ENCODE measurements at places on chromosomes 13 and 19. TPM values are rescaled to one million over a fixed set of nuclear protein-coding genes. Genes with fewer than 3 reads are reported as not detected.

VSIG10L gene
- total RNA-seq, result 0.95 TPM

ZNF285 gene
- 1.1 TPM for total RNA-seq

RPL36 gene
- 562 TPM for total RNA-seq

CHST8 gene
- total RNA-seq, result not detected

PSG7 gene
- total RNA-seq, result not detected

TRAPPC2B gene
- total RNA-seq, result 13.6 TPM

DNA sequence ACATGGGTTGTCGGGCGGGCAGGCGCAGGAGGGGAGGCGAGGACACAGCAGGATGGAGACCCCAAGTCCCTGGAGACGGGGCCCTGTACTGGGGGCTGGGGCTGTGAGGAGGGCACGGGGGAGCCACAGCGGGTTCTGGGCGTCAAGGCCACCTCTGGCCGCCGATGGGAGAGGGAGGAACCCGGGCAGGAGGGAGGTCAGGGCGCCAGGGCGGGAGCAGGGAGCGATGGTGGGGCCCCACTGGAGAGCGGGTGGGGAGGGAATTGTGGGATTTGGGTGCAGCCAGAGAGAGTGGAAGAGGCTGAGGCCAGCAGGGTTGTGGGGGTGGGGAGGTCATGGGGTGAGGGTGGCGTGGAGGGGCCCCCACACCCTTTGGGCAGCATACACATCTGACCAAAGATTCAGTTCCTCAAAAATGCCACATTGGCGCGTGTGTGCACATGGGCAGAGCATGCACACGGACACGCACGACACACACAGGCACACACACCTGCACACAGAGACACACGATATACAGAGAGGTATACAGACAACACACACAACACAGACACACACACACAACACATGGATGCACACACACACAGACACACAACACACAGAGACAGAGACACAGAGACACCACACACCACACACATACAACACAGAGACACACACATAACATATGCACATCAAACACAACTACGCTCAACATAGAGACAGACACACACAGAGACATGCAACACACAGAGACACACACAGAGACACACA lies 54.9 kb downstream of the AP1M1 start:
- DNase-seq, result no peak

DNA sequence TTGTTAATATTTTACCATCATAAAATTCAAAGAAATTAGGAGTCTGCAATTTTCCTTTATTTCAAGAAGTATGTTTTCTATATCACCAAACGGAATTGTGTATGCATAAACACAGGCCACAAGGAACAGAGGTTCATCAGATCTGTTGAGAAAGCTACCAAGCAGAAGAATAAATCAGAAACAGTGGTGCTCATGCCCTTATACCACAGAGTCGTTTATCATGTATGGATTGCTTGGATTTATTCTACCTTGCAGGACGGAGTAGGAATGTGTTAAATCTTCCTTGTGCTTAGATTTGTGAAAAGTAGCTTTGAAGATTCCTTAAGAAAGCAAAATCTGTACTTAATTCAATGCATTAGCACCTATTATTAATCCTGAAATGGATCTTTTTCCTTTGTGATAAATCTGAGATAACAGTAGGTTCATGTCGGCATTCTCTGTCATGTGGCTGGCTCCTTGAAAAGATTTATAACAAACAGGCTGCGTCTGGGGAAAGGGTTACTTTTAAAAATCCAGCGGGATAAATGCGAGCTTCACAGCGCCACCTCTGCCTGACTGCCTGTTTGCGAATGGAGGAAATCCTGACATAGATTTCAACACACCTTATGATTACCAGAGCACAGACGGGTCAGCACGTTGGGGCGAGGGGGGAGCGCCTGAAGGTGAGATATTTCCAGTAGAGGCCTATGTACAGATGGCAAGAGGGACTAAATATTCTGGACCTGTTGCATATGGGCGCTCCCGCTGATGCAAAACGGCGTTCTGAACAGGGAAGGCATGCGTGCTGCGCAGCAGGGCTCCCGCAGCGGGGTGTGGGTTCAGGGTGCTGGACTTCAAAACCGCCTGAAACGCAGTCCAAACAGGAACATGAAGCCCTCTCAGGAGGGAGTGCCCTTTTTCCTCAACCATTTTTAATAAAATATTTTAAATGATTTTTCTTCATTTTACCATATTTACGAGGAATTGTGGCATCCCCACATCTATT lies 445.5 kb upstream of the SGCG start:
- peak; percentile 1 for DNase-seq

DNA sequence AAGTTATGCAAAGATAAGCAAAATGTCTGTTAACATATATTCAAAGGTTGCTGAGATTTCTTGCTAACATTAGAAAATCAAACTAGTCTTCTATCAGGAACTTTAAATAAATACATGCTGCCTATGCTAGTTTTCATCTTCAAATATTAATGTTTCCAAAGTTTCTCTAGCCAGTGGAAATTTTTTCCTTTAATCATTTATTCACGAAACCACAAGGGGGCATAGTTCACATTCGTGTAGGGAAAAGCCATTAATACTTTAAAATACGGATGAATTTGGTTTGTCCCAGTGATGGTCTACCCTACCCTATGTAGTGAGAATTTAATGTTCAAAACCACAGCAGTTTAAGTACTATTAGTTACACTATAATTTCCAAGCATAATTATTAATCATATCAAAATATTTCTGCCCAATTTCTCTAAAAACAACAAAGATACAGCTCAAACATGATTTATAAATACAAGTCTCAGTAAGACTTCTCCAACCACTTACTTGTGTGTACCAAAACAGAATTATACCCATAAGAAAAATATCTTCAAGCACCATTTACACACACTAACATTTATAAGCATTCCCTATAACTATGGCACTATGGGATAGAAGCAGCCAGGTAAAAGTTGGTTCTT lies 16.2 kb downstream of the NUFIP1 start:
- no peak for DNase-seq

DNA sequence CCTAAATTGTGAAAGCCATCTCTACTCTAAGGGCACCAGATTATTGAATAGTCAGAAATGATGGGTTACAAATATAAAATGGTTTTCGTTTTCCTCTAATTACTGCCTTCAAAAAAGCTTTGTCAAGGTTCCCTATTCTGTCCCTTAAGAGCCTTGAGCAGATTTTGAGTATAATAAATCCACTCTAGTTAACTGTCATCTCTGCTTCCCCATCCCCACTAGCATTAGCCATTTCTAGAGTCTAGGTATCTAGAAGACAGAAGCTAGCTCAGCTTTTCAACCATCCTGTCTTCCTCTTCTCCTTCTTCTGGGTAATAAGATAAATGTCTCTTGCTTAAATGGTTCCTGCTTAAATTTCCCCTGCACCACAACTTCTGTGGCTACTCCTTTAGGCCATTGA lies 290.4 kb downstream of the DACH1 start:
- DNase-seq, result no peak

GRCh38 chr13:101554420-101555125 lies 102.1 kb downstream of the ITGBL1 start:
- DNase-seq, result no peak

DNA sequence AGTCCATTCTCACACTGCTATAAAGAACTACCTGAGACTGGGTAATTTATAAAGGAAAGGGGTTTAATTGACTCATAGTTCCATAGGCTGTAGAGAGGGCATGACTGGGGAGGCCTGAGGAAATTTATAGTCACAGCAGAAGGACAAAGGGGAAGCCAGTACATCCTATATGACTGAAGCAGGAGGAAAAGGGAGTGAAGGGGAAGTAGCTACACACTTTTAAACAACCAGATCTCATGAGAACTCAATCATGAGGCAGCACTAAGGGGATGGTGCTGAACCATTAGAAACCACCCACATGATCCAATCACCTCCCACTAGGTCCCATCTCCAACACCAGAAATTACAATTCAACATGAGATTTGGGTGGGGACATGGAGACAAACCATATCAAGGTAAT lies 209.1 kb downstream of the DIAPH3 start:
- DNase-seq, result no peak

DNA sequence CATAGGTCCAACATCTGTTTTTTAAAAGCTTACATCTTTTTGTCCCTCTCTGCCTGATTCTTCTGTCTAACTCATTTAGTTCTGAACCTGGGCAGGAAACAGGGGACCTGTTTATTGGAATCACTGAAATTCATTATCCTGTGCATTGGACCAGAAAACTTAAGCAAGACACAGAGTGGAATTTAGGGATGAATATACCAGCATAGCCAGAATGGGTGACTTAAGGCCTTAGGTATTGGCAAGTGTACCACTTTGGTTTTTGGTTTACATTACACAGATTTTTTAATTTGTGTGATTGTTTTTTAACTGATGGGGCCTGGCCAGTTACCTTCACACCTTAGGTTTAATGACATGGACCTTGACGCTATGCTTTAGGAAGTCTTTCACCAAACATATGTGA lies 232.5 kb downstream of the GPC5 start:
- DNase-seq, result no peak

- DNase-seq, result no peak
These were observed 4.7 kb downstream of the NKPD1 start for GRCh38 chr19:45156011-45156630.

- DNase-seq, result no peak
These were observed 147.1 kb downstream of the NUFIP1 start for GRCh38 chr13:44842158-44842557.

DNA sequence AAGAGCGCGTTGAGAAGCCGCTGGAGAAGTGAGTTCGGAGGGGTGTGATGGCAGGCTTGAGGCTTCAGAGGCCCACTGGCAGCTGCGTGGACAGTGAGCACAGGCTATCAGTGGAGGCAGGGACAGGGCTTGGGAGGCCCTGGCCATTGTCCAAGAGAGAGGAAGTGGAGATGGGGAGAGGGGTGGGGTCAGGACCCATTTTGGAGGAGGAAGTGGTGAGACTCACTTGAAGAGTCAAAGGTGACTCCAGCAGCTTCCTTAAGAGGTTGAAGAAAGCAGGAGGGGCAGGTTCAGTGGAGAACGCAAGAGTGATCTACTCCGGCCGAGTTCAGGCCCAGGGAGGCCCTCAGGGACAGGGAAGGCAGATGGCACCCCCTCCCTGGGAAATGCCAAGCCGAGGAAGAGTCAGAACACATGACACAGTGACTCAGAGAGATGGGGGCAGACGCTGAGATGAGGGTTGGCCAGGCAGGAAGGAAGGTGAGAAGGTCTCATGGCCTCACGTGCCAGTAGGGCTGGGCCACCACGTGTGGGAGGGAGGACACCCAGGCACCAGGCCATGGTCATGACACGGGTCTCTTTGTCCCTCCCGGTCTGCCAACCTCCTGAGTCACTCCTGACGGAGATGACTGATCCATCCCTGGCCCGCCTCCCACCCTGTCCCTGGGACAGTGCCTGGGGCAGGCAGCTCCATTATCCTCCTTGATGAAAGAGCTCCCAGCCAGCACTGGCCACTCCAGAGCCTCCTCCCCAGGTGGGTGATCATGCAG lies 10.1 kb upstream of the CD22 start:
- peak; percentile 94 for DNase-seq

- DNase-seq, result no peak
These were observed 148.0 kb upstream of the PCDH20 start for GRCh38 chr13:61563645-61564044.
